MV-4-11 (cell line): ENCODE measurements at places on chromosomes 16 and 17.

- no peak for DNase-seq
Measured at GRCh38 chr16:11621539-11621919, 34.8 kb upstream of the LITAF start.

- no peak for DNase-seq
Measured at GRCh38 chr17:50843150-50843905, 7.9 kb downstream of the WFIKKN2 start.

DNA sequence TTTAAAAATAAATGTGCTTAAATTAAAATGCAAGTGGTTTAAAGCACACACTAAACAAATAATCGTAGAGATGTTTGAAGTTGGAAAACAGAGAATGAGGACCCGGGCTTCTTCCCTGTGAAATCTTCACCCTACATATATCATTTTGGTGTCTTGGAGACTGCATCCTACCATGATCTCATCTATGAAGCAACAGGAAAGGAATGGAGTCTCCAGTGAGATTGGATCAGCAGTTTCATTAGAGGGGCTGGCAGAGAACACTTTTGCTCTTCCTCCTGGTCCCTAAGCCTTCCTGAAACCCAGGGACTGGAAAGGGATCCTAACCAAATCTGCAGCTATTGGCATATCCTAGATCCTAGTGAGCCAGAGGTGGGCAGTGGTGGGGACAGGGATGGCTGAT is 85.0 kb downstream of the GRIN2A start:
- DNase-seq = no peak

GRCh38 chr16:79411805-79412204 is 188.7 kb downstream of the MAF start:
- DNase-seq = no peak

- DNase-seq = no peak
Measured at GRCh38 chr16:66399930-66400329, 27.2 kb upstream of the BEAN1 start.

GRCh38 chr16:85908444-85908843 is 9.5 kb downstream of the IRF8 start:
- peak; percentile 43 for DNase-seq

- peak; percentile 19 for DNase-seq
Measured at GRCh38 chr17:37802712-37803416, 58.0 kb upstream of the HNF1B start.

- DNase-seq = peak; percentile 69
Measured at GRCh38 chr17:21252796-21253645, at the start of gene NATD1. Gene NATD1, minus strand, starts transcription at chr17:21253410. Its CDS starts 146 bp downstream, at chr17:21253264.

GRCh38 chr17:9443811-9444210 is 131.8 kb downstream of the STX8 start:
- DNase-seq = no peak

DNA sequence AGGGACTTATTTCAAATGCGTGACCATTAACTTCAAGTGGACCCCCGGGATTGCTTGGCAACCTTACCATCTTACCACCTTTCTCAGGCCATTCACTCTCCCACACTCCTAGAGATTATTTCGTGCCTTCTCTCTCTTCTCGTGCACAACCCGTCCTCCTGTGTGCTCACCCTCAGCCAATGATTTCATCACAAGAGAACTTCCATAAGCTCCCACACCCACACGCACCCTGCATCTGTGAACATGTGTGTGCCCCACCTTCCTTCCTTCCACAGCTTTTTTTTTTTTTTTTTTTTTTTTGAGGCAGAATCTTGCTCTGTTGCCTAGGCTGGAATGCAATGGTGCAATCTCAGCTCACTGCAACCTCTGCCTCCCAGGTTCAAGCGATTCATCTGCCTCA is 27.4 kb upstream of the CDH3 start:
- DNase-seq = no peak

DNA sequence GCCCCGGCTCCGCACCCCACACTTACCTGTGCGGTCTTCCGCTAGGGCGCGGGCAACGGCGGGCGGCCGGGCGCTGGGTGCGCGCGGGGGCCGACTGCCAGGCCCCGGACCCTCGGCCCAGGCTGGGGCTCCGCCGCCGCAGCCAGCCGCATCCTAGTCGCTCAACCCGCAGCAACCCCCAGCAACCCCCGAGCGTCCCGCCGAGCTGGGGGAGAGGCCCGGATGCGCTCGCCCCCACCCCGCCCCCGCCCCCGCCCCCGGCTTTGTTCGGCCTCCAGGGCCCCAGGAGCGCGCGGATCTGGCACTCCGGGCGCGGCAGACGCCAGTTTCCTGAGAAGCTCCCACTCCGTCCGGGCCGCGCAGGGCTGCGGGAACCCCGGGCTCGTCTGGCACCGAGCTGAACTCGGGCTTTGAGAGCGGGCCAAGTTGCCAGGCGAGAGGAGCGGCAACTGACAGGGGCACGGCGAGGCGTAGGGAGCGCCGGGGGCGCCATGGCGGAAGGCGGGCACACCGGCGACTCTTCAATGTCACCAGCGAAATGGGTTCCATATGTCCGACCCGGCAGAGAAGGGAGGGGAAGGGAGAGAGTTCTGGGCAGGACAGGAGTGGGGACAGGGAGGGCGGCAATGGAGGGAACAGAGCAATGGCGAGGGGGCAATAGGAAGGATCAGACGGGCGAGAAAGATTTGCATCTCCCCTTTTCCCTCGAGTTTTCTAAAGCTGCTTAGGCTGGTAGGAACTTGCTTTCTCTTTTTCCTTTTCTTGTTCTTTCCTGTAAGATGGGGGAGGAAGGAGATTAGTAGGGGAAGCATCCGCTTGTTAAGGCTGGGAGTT is 13.7 kb downstream of the HOXB4 start:
- DNase-seq = no peak

GRCh38 chr17:41730479-41730878 is 4.0 kb downstream of the HAP1 start:
- no peak for DNase-seq

DNA sequence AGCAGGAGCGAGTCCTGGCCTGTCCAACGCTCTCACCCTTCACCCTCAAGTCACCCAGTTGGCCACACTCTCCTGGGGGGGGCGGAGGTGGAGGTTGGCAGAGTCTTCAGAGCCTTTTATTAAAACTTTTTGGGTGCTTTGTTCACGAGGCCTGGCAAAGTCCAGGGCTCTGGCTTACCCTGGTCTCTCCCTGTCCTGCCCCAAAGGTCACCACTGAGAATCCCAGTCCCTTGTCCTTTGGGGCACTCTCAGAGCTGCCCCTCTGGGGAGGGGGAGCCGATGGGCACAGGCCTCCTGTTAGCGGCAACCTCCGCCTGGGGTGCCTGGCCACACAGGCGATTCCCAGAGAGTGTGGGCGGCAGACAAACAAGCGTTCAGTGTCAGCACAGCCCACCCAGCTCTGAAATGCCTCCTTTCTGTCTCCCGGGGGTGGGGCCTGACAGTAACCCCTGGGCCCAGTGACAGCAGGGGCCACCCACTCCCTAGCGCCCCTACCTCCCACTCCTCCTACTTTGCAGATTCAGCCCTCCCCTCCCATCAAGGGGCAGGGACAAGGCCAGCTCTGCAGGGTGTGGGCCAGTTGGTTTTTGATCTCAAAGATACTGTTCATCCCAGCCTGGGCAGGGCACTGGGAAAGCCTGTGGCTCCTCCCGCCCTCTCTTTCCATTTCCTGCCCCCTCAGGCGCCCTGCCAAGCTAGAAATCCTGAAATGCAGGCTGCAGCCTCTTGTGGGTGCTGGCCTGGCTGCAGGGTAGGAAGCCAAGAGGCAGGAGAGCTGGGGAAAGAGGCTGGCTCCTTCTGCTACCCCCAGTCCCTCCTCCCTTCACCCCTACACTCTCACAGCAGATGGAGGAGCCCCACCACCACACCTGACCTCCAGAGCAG is 36.6 kb upstream of the EMP2 start:
- peak; percentile 13 for DNase-seq

DNA sequence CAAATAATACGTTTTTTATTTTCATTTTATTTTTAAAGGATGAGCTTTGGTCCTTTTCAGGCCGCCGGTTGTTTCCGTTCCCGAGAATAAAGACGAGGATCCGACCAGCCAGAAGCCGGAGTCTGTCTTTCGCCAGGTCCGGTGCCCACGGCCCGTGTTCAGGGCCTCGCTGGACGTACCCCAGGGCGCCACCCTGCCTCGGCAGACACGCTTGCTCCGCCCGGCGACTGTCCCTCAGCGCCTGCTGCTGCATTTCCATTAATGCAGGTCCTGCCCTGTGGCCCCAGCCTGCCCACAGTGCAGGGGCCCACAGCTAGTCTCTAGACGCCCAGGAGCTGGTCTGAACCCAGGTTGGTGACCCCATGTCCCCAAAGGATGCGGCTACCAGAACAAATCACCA is 15.6 kb downstream of the METRNL start:
- DNase-seq = no peak
